Left cardiac atrium (tissue), 4 donors: ENCODE measurements at places on chromosomes 3 and 15.
A peak's percentile ranks its signal among the peaks of the same experiment; 100 is the strongest.

GRCh38 chr3:164658125-164658524 is 420.2 kb downstream of the SI start:
- no peak for DNase-seq

DNA sequence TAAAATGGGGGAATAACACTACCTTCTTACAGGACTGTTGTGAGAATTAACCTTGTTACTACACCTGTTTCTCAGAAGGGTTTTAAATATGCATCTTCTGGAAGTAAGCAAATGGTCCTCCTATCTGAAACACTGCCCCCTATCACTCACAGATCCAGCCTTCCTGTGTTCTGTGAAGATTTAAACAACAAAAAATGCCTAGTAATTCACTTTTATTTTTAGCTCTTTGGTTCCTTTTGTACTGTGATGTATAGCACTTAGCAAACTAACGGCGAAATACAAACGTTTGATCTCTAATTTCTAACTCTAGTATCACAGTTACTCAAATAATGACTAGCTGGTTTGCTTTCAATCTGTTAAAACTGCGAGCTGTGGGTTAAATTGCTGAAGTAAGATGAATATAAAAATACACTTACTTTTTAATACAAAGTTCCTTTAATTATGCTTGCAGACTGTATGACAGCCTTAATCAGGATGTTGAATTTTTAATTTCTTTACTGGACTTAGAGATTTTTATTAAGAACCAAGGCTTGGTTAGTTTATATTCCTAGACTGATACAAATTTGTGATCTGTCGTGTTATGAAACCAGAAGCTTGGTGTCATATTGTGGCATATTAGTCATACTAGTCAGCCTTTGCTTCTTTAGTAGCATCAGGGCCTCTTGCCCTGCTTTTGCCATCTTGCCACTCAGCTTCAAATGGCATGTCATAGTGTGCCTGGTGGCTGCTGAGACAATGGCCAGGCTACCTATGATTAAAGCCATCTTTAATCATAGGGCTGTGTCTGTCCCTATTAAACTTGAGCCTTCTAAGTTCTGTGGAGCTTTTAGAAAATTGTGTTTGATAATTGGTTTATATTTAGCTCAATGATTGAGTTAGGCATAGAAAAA is 9.2 kb downstream of the EIF3J start:
- no peak for DNase-seq

DNA sequence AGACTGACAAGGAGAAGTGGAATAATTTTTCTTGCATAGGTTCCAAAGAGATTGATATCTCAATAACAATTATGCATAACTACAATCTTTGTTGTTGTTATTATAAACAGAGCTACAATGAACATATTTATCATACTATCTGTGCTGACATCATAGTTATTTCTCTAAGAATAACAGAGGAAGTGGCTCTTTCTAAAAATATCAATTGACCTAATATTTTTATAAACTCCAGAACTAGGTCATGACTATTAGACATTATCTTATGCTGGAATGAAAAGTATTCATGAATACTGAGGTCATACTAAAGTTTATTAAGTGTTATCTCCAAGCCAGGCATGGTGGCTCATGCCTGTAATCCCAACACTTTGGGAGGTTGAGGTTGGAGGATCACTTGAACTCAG is 114.1 kb downstream of the DCLK3 start:
- no peak for DNase-seq

- peak; percentile 53 for DNase-seq
Observed at GRCh38 chr3:159806412-159806811, 182.2 kb upstream of the IL12A start.

- DNase-seq: no peak
Observed at GRCh38 chr3:38098376-38098723, 38.6 kb downstream of the ACAA1 start.
